ENCODE measurements at places on chromosomes 2 and 18. TPM values are rescaled to one million over a fixed set of nuclear protein-coding genes. Genes with fewer than 3 reads are reported as not detected.

DNA sequence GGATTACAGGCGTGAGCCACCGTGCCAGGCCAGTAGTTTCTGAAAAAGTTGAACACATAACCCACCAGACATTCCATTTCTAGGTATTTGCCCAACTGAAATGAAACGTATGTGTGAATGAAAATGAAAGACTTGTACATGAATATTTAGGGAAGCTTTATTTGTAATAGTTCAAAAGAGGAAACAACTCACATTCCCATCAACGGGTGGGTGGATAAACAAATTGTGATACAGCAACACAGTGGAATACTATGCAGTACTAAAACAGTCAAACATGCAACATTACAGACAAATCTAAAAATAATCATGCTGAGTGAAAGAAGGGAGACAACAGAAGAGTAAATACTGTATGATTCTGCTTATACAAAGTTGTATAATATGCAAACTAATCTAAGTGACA is 46.8 kb downstream of the TMEM131 start:
- no peak for DNase-seq

DNA sequence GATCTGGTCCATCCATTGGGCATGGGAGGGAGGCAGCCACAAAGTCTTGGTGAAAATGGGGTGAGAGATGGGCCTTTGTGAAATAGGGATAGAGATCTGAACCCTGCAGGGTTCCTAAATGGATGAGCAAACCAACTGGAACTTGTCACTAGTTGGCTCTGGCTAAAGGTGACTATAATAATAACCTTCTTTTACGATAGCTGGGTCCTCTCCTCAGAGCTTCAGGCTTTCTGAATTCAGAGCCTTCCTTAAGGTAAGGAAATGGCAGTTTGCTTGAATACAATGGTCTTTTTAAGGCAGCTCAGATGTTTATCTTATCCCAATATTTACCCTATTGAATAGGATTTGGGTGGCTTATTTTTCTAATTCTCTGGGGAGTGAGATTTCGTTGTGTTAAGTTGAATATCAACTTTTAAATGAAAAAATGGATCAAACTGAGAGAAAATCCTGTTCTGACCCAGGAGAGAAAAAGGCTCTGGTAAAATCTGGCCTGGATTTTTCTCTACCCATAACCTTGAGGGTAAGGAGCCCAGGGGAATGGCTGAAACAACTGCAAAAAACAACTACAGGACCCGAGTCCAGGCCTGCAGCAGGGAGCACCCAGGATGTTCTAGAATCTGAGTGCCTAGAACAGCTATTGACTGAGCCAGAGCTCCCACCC is 61.1 kb upstream of the CXCR4 start:
- no peak for DNase-seq

- no peak for DNase-seq
These were observed 53.9 kb downstream of the INHBB start for GRCh38 chr2:120399889-120400240.

- no peak for DNase-seq
These were observed 246.1 kb downstream of the RPRM start for GRCh38 chr2:153232464-153232863.

GRCh38 chr18:3209859-3210569 is 9.8 kb downstream of the MYOM1 start:
- no peak for DNase-seq

DNA sequence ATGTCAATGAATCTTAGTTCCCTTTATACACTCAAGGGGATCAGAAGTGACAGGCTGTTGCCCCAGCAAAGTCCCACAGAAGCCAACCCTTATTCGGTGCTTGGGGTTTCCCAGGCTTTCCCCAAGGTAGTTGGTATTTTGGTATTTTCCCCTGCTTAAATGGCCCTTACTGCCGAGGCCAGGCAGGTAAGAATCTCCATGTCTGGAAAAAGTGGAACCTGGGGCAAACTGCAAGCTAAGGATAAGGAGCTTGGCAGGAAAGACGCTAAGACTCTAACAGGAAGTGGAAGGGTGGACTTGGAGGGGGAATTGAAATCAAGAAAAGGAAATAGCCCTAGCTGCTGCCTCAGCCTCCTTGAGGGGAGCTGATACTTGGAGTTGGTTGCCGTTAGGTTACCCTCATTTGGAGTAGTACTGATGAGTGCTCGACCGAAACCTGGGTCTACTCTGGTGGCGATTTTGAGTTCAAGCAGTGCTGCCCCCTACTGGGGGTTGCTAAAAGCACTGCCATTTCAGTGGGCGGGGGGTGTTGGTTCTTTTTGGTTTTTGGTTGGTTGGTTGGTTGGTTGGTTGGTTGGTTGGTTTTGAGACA is 3.3 kb upstream of the GPBAR1 start:
- DNase-seq, result no peak

GRCh38 chr2:231288590-231288989 is 90.2 kb downstream of the ARMC9 start:
- no peak for DNase-seq

The PPP3R1 gene
- total RNA-seq, result 39.6 TPM

GRCh38 chr18:55539240-55539639 is 48.8 kb downstream of the TCF4 start:
- DNase-seq, result no peak

GRCh38 chr2:152304836-152305235 is 30.1 kb upstream of the FMNL2 start:
- no peak for DNase-seq

- no peak for DNase-seq
These were observed 45.4 kb upstream of the RND3 start for GRCh38 chr2:150532879-150533278.

GRCh38 chr2:164439885-164440284 is 181.4 kb downstream of the GRB14 start:
- DNase-seq, result no peak

The DSG4 gene
- not detected for total RNA-seq

The CNDP1 gene
- total RNA-seq, result not detected

DNA sequence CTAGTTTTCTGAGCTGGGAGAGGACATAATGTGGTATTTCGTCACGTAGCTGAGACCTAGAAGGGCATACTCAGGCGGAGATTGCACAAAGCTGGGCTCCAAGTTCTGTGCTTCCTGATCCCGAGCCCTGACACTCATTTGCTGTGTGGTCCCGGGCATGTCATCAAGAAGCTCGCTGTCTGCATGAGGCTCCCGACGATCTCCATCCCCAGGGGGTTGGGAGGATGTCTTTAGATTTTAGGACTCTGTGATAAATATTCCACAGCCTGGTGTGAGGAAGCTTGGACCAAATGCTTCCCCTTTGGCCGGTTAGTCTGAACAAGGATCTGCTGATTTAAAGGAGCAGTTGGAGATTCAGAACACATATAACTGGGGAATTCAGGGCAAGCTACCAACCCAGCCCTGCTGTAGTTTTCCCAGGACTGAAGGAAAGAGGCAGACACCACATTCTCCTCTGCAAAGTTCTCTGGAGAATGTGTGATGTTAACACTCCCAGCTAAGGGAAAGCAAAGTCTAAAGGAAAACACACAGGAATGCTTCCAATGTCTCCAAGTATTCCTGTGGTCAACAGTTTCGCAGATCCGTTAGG is 2.3 kb downstream of the KCNE4 start:
- peak; percentile 66 for DNase-seq

- DNase-seq, result no peak
These were observed 155.1 kb upstream of the L3MBTL4 start for GRCh38 chr18:6569813-6570212.

The TMEM17 gene
- total RNA-seq, result 1.2 TPM

DNA sequence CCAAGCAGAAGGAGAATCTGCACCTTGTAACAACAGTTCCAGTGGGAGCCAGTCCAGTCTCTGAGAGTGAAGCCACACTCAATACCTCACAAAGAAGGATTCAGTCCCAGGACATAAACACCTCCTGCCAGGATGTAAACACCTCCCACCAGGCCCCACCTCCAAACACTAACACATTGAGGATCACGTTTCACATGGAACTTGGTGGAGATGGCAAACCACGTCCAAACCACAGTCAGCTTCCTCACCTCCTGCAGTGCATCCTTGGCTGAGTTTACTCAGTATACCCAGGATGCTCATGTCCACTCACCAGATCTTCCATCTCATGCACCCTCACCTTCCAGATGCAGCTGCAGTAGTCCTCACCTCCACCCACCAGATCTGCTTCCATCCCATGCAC is 37.8 kb upstream of the TMEM18 start:
- no peak for DNase-seq

GRCh38 chr18:31658670-31659575 is 25.5 kb downstream of the B4GALT6 start:
- no peak for DNase-seq

GRCh38 chr2:5035057-5035488 is 657.1 kb upstream of the SOX11 start:
- DNase-seq, result no peak

- DNase-seq, result no peak
These were observed 241.7 kb upstream of the ID2 start for GRCh38 chr2:8440029-8440778.

DNA sequence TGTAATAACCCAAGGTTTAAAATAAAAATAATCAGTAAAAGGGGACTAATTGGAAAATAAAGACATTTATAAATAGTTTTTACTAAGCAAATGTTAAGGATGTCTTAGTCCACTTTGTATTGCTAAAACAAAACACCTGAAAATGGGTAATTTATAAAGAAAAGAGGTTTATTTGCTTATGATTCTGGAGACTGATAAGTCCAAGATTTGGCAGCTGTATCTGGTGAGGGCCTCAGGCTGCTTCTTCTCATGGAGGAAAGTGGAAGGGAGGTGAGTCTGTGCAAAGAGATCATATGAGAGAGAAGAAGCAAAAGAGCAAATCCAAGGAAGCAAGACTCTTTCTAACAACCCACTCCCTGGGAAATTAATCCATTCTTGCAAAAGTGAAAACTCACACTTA is 299.5 kb downstream of the DSC3 start:
- DNase-seq, result no peak

DNA sequence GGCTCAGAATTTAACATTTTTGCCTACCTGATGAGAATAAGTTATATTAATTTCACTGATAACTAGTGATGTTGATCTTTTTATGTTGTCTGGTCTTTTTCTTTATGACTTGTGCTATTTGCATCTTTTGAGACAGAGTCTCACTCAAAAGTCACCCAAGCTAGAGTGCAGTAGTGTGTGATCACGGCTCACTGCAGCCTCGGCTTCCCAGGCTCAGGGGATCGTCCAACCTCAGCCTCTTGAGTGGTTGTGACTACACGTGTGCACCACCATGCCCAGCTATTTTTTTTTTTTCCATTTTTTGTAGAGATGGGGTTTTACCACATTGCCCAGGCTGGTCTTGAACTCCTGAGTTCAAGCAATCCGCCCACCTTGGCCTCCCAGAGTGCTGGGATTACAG is 7.5 kb downstream of the SMCHD1 start:
- no peak for DNase-seq

Data from heart right ventricle (tissue), 16 donors.